ENCODE measurements at places on chromosomes 11 and 22.

DNA sequence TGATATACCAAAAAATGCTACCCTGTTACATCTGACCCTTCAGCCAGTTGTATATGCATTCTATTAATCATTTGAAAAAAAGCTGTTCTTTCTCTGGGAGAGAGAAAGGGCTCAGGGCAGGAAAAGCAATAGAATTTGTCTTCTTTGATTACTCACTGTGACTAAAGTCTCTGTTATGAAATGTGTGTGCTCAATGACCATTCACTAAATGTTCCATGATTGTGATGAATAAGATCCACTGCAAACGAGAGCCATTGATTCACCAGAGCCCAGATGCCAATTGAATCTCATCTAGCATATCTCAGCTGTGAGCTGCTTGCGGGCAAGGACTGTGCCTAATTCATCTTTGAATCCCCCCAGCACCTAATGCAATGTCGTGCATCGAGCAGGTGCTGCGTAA lies 184.3 kb downstream of the OPCML start:
- DNase-seq = no peak

DNA sequence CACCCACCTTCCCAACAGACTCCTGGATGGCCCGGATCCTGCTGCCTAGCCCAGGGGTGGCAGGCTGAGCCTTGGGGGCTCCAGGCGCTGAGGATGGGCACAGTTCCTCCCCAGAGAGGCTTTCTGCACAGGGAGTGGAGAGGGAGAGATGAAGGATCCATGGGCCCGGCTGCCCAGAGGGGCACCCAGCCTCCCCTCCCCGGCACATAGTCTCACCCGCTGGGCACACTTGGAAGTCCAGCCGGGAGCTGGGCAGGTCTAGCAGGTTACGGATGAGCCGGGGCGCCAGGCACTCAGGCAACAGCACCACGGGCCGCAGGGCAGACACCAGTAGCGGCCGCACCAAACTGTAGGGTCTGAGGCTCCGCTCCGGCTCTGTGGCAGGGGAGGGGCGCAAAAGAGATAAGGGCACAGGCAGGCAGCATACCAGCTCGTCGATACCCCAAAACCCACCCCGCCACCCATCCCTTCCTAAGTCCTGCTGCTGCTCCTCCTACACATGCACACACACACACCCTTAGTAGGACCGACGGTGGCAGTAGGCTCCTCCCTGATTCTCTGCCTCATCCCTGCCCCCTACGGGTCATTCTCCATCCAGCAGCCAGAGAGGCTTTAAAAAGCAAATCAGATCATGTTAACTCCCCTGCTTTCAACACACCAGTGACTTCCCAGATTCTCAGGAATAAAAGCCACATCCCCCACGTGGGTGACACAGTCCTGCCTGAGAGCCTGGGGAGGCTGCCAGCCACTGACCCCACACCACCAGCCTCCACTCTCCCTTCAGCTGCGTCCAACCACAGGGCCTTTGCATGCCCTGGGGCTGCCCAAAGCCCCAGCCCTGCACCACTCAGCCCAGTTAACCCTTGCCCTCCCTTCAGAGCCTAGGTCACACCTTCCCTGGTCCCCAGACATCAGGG lies 6.5 kb upstream of the MFNG start:
- peak; percentile 73 for DNase-seq

- DNase-seq = no peak
Measured at GRCh38 chr11:109221190-109221589, 200.8 kb upstream of the C11orf87 start.

- peak; percentile 55 for DNase-seq
Measured at GRCh38 chr11:65425971-65426838, 3.6 kb downstream of the NEAT1 start.

GRCh38 chr11:834371-835316 lies 1.9 kb downstream of the CD151 start:
- DNase-seq = peak; percentile 64

DNA sequence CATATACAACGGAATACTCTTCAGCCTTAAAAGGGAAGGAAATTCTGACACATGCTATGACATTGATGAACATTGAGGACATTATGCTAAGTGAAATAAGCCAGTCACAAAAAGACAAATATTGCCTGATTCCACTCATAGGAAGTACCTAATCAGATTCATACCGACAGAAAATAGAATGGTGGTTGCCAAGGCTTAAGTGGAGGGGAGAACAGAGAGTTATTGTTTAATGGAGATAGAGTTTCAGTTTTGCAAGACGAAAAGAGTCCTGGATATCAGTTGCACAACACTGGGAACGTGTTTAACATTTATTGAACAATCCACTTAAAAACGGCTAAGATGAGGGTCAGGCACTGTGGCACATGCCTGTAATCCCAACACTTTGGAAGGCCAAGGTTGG lies 45.6 kb upstream of the HIPK3 start:
- DNase-seq = no peak

DNA sequence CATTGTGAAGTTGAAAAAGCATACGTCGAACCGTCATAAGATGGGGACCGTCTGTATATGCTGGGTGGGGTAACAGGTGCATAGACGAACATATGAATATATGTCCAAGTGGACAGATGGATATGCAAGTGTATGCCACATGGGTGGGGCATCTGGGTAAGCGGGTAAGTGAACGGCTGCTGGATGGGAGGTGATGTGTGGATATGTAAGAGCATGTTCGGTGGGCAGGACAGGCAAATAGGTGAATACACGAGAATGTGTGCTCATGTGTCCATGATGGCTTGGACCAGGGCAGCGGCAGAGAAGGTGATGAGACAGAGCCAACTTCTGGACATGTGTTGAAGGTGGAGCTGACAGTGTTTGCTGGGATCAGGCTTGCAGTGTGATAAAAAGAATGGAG lies 12.0 kb downstream of the IFITM10 start:
- no peak for DNase-seq
